Caki2 (cell line): ENCODE measurements at places on chromosomes 7 and 10.

DNA sequence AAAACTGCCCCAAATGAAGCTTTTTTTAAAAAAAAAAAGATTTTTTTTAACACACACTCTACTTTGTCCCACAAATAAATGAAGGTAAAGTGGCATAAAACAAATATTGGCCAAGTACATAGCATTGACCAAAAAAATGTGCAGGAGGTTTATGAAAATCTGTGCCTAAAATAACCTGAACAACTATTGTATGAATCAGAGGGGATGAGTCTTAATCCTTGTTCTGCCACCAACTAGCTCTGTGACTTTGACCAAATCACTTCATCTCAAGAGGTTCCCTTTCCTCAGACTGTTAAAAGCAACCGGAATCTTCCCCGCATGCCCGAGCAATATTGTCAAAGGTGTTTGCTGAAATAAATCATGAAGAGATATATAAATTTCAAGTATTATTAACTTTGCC lies 150.4 kb upstream of the NEBL start:
- DNase-seq: no peak

- no peak for DNase-seq
Observed at GRCh38 chr7:8115547-8116402, 146.2 kb downstream of the ICA1 start.

DNA sequence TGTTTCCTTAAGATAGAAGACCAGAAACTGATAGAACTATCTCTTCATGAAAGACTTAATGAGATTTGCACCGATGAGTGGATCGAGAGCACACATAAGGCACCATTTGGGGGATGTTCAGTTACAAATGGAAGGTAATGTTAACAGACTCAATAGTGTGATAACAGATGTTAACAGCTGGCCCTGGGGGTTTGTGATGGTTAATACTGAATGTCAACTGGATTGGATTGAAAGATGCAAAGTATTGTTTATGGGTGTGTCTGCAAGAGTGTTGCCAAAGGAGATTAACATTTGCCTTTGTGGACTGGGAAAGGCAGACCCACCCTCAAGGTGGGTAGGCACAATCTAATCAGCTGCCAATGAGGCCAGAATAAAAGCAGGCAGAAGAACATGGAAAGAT lies 130.5 kb upstream of the DGKB start:
- DNase-seq: no peak

GRCh38 chr10:31133792-31134310 lies 102.2 kb upstream of the ZNF438 start:
- no peak for DNase-seq

DNA sequence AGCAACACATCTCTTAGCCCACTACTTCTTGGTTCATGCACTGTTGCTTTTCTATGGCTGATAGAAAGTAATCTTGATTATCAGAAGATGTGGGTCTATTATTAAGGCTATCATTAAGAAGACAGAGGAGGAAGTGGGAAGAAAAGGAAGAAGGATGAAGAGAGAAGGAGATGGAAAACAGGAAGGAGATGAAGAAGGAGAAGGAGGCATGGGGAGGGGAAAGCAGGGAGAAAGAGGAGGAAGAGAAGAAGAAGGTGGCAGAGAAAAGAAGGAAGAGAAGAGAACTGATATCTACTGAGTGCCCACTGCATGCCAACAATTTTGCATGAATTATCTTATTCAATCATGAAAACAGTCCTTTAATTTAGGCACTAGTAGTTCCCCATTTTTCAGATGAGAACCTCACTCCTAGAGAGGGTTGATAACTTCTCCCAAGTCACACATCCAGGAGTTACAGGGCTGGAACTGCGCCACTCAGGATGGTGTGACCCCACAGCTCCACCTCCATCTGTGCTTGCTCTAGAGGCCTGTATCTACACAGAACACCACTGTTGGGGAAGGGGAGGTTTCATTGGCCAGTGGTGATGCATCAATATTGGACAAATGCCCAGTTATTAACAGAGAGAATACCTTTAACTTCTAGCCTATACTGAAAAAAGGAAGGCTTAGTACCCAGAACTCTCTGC lies 147.4 kb downstream of the CXCL12 start:
- no peak for DNase-seq

GRCh38 chr7:3092468-3092867 lies 48.8 kb upstream of the CARD11 start:
- no peak for DNase-seq

GRCh38 chr10:104892879-104893617 lies 252.0 kb downstream of the SORCS3 start:
- no peak for DNase-seq

DNA sequence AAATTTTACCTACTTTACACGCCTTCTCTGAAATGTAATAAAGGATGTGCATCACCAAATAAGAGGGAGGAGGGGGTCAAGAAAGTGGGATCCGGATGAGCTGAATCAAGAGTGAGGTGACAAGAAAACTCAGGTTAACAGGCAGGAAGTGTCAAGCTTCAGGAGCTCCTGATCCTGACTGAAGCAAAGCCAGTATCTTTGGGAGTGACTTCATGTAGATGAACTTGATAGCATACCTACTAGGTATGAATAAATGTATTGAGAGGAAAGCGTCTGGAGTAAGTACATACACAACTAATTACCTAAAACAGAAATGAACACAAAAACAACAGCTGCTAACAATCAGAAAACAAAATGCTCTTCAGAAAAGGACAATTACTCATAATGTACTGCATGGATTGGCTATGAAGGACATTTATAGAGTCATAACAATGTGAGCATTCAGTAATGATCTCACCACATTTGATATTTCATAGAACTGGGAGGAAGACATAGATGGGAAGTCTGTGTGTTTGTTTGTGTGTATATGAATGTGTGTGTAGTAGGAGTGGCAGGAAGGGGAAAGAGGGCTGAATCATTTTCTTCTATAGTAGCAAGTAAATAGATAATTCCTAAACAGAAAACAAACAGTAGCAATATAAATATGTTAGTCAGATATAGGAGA lies 29.4 kb downstream of the PRKG1 start:
- DNase-seq: no peak

DNA sequence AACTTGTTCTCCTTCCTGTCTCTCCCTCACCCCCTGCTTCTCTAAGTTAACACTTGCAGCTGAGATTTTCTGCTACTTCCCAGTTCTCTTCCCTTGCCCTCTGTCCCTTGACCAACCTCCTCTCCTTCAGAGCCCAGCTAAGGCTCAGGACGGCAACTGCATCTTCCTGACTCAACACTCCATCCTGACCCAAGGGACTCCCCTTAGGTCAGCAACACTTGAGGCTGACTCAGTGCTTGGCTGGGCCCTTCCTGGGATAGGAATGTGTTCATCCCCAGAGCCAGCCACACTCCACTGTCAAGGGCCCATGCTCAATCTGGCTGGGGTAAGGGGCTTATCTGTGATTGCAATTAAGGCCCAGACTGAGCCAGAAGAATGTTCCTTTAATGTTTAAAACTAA lies 3.4 kb downstream of the CALHM2 start:
- DNase-seq: no peak

GRCh38 chr7:36301914-36302771 lies 87.5 kb upstream of the ANLN start:
- peak; percentile 94 for DNase-seq

DNA sequence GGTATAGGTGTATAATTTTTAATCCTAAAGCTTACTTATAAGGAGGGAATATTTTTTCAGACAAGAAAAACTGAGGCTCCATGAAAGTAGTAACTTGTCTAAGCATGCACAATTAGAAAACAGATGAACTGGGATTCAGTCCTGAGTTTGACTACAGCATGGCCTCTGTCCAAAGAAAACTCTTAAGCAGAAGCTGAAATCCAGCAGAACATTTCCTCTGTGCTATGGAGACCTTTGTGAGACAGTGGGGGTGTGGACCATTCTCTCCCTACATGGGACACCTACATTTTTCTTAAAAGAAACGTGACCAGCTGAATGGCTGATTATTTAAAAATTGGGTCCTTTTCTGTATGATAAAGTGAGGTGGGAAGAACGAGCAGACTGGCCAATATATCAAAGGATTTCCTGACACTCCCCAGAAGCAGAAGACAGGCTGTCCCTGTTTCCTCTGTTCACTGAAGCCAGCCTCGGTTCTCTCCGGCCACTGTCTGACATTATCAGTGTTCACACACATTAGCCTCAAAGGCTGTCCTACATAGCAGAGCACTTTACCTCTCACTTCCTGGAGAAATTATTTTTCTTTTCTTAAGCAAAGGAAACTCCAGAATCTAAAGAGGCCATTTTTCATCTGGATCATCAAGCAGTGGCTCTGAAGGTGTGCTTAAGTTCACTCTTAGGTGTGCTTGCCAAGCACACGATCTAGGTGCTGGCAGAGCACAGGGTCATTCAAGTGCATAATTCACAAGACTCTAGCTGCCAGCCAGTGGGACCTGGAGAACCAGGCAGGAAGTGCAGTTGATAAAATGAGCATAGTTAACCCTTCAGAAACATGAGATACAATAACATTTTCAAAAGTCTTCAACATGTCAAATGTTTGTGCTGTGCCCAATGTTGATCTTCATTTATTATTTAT lies 40.4 kb upstream of the KIAA1217 start:
- DNase-seq: no peak

- no peak for DNase-seq
Observed at GRCh38 chr7:17269341-17270221, 28.9 kb upstream of the AHR start.

DNA sequence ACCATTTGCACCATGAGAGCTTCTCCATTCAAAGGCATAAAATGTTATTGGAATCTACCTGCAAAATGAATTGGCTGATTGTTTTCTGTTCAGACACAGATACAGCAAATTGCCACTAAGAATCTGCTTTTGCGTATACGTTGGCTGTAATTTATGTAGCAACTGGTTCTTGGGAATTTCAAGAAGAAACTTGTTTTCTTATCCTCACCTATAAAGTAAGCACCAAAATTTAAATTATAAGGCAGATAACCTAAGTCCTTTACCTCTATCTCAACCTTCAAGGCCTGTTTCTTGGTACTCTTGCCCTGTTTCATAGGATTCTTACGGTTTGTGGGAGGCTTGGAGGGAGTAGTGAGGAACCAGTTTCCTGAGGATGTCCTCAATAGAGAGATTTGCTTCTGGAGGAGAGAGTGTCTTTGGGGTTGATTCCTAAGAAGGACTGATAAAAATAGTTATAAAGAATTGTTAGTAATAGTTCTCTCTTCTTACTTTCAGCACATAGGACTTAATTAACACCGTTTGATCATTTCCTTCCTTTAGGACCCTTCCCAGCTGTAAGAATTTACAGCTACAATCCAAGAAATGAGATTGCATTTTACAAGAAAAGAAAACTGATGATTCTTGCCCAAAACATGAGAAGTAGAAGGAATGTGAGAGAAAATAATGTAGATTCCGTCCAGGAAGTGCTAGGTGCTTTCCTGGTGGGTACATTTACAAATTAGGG lies 2.0 kb downstream of the STAMBPL1 start:
- DNase-seq: peak; percentile 21

GRCh38 chr7:90229682-90230081 lies 15.3 kb upstream of the CFAP69 start:
- DNase-seq: peak; percentile 12

DNA sequence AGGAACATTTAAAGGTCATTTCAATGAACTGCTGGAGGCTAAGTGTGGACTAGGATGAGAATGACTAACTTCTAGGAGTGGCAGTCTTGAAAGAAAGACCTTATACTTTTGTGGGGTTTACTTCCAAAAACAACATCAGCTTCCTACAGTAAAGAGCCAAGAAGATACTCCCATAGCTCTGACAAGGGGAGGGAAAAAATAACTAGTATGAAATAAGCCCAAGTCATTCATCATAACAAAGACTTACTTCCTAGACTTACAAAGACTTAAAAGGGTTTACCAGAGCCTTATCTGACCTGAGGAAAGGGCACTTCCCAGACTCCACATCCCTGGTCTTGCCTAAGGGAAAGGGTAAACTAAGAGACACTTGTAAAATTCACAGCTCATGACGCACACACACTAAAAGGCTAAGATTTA lies 31.7 kb downstream of the ARHGAP12 start:
- DNase-seq: no peak

DNA sequence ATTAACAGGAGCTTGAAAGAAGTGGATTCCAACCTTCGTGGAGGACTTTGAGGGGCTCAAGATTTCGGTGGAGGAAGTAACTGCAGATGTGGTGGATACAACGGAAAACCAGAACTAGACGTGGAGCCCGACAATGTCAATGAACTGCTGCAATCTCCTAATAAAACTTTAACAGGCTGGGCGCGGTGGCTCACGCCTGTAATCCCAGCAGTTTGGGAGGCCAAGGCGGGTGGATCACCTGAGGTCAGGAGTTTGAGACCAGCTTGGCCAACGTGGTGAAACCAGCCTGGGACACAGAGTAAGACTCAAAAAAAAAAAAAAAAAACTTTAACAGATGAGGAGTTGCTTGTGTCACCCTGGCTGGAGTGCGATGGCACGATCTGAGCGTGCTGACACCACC lies 477.8 kb upstream of the MKI67 start:
- DNase-seq: no peak

DNA sequence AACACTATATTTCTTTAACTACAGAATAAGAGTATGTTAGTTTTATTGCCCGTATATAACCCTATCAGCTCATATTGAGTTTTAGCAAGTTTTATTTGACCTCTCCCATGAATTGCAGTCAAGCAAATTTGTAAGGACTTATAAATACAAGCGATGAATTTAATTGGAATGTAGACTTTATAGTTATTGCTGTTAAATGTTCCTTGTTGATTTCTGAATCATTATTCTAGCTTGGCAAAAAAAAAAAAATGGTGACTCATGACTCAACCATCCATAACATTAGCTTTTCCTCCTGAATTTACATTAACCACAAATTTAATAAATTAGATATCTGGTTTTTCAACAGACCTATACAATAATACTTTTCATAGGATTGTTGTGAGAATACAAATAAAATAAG lies 334.0 kb upstream of the LRRTM3 start:
- peak; percentile 6 for DNase-seq

DNA sequence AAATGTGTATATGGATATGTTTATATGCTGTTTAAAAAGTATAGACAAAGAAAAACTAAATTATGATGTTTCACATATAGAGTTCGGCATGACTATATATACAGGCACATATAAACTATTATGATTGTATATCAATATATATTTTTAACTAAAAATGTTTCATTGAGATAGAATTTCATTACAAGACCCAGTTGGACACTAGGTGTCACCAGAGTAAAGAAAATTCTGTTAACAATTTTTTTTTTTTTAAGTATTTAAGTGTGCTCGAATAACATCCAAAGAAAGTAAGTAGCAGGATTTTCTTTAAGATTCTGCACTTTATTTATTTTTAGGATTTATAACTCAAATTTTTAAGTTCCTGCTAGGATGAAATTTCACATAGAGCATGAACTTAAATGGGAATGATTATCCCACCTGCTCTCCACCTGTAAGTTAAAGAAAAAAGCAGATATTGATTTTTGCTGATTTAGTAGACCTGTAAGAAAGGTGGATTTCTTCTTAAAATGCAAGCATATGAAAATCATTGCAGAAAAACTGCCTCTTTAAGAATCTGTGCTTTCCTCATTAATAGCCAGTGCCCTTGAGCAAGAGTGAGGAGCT lies 961.5 kb downstream of the PCDH15 start:
- DNase-seq: peak; percentile 12

- DNase-seq: no peak
Observed at GRCh38 chr7:92292981-92293380, 47.2 kb downstream of the ANKIB1 start.
